ENCODE measurements at places on chromosomes 5 and 9.

- peak; percentile 79 for DNase-seq
Observed at GRCh38 chr5:175657593-175658271, at the start of gene HRH2. HRH2 (plus strand) TSS chr5:175658071; CDS start chr5:175683234, 25,163 bp downstream.

GRCh38 chr9:130092910-130093309, 39.2 kb downstream of the GPR107 start:
- DNase-seq: no peak

- DNase-seq: no peak
Observed at GRCh38 chr5:163580516-163580915, 75.1 kb downstream of the MAT2B start.

- no peak for DNase-seq
Observed at GRCh38 chr9:25658571-25658970, 19.7 kb downstream of the TUSC1 start.

- DNase-seq: no peak
Observed at GRCh38 chr5:144308174-144308573, 137.5 kb downstream of the KCTD16 start.

DNA sequence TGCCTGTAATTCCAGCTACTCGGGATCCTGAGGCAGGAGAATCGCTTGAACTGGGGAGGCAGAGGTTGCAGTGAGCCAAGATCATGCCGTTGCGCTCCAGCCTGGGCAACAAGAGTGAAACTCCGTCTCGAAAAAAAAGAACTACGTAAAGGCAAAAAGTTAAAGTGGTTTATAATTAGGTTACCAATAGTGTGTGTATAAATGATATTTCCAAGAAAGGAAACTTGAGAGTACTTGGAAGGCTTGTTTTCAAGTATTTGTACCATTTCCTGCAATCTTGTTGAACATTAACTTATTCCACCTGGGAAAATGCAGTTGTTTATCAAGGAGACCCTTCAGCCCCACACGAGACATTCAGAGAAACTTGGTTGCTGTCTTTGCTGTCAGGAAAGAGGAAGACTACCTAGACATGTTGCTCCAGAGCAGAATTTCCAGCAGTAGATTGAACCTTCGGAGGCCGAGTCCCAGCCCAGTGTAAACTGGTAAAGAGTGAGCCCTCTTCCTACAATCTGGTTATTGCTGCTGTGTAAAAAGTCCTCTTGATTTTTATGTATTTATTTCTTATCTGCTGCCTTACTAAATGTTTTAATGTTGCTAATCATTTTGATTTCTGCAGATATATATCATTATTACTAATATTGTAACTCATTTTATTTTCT, 30.1 kb downstream of the STXBP1 start:
- no peak for DNase-seq

- peak; percentile 75 for DNase-seq
Observed at GRCh38 chr9:124660341-124660801, 110.7 kb downstream of the NR6A1 start.

- DNase-seq: no peak
Observed at GRCh38 chr5:59666440-59667068, 227.0 kb downstream of the PDE4D start.

DNA sequence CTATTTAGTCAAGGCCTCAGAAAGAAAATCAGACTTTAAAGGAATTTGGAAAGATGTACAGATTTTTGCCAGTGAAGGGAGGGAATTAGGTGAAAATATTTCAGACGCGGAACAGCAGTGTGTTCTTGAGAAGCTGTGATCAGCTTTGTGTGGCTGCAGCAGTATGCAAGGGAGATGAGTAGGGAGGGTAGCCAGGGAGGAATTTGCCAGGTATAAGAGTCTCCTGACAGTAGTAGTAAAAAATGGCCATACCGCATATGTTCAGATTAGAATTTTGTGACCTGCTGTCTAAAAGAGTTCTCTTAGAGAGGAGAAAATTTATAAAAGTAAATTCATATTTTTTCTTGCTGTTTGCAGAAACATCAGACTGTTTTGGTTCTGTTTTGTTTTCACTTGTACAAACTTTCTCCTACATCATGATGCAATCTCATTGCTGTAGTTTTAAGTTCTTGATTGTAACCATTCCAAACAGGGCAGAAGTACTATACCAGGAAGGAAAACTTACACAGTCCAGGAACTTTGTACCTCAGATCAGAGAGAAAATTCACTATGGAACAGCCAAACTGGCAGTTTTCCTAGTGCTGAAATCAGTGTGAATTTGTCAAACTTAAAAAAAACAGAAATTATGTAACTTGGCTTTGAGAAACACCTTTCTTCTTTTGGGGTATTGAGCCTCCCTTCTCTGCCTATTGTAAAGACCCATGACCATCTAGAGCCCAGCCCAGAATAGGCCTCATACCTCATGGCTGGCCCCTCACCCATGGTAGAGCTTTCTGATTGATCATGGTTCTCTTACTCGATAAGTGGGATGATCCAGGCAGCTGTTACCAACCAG, 78.4 kb upstream of the NR3C1 start:
- no peak for DNase-seq

DNA sequence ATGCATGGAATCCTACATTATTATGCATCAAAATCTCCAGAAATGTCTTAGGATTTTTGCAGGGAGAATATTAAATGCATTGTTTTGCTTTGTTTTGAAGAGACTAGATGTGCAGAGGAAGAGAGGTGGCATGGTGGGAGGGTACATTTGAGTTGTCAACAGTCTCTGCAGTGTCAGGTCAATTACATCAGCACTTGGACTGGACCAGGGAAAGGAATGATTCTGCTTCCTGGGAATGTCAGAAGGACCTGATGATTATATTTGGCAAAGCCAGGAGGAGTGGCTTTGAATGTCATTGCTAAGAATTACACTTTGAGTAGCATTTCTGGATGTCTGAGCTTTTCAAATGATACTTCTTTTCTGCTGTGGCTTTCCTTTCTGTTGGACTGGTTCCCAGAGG, 17.5 kb upstream of the TMEFF1 start:
- no peak for DNase-seq

- no peak for DNase-seq
Observed at GRCh38 chr5:59143926-59144333, 561.1 kb downstream of the RAB3C start.

- peak; percentile 24 for DNase-seq
Observed at GRCh38 chr9:107487521-107488374, 1.8 kb downstream of the KLF4 start.

- DNase-seq: no peak
Observed at GRCh38 chr9:22919423-22919822, 472.8 kb downstream of the DMRTA1 start.

GRCh38 chr9:98262056-98262455, 6.6 kb upstream of the TBC1D2 start:
- no peak for DNase-seq

GRCh38 chr5:110150199-110150598, 460.5 kb downstream of the MAN2A1 start:
- no peak for DNase-seq

- DNase-seq: no peak
Observed at GRCh38 chr9:129287619-129288305, 109.7 kb upstream of the IER5L start.

DNA sequence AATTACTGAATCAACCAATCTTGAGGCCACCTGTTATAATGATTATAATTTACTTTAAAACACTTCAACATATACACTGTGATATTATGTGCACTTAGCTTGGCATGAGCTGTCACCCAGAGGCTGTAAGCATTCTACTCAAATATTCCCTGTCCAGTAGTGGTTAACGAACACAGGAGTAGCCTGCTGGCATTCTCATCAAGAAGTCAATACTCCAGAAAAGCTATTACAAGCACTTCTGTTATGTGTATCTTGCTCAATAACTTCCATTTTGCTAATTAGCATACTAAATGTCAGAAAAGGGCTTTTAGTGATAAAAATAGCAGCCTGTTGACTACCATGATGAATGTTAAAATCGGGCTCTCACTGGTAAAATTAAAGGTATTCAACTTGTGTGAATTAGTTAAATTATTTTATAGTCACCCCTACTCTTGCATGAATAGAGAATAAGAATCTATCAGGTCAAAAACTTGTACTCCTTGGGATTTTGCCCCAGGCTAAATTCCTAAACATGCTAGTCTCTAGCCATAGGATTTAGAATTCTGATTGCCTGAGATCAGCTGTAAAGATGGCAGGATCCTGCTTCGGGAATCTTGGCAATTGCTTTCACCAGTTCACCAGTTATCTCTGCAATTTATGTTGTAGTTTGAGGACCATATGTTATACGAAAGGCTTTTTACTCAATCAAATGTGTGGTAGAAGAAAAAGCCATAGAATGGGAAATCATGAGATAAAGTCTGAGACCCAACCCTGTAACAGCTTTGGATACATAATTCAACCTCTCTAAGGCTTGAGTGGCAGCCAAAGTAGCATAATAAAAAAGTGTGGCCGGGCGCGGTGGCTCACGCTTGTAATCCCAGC, 43.4 kb upstream of the PAM start:
- no peak for DNase-seq

DNA sequence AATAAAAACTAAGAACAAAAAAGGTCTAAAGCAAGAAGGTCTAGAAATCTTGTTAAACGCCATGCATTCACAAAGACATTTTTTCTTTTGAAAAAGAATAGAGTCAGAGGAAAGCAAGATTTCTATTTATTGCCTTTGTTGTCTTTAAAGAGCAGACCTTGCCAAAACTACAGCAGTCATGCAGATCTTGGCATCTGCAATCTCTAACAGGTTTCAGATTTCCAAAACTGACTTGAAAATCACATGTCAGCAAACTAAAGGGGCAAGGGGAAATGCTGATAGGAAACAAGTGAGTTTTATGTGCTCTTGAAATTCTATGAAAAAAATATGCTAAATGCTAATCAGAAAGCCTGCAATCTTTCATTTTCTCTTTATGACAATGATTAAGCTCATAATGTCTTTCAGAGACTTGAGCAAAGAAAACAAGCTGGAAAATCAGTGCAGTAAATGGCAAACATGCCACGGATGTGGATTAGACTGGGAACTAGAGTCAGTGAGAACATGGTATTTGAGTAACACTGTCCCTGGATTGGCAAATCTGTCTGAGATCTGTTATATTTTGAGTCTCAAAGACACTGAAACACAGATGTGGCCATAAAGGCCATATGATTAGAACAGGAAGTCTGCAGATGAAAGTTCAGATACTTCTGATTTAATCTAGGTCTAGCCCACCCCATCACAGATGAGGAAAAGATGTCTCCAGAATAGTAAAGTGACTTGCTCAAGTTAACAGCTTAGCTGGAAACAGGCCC, 361.4 kb upstream of the RPS23 start:
- DNase-seq: peak; percentile 59

DNA sequence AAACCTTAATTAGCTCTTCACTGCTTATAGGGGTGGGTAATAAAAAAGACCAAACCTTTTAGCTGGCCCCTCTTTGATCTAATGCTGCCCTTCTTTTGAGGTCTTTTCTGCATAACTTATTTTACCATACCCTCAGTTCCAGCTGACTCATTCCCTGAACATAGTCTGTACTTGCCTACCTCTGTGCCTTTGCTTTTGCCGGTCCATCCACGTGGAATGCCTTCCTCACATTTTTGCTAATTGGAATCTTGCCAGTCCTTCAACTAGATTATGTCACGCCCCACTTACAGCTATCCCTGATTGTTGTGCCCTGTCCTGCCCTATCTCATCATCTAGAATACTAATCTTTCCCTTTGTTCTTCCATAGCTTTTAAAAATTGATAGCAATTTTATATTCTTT, 44.2 kb downstream of the FAF2 start:
- no peak for DNase-seq

- DNase-seq: no peak
Observed at GRCh38 chr5:135262364-135262763, 136.7 kb downstream of the MACROH2A1 start.

GRCh38 chr9:89309166-89309565, 1.8 kb upstream of the CKS2 start:
- DNase-seq: no peak

DNA sequence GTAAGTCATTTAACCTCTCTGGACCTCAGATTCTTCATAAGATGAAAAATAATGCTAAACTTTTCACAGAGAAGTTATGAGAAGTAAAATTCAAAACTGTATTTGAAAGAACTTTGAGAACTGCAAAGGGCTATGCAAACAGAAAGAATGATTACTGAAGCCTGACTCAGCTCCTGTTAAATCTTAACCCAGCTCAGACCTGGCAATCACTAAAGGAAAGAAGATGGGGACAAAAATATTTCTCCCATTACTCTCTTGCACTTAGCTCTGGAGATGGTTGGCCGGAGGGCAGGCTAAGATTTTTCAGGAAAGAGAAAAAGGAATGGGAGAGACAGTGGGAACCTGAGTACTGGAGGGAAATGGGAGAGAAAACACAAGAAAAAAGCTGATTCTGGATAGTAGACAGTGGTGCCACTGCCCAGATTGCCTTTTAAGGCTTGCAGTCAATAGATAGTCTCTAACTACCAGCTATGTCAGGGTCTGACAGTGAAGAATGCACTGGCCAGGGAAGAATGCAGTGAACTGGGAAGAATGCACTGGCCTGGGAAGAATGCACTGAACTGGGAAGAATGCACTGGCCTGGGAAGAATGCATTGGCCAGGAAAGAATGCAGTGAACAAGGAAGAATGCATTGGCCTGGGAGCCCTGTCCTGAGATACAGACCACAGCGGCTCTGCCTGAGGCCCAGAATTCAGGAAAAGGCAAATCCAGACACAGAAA, 25.2 kb upstream of the CEMIP2 start:
- no peak for DNase-seq

DNA sequence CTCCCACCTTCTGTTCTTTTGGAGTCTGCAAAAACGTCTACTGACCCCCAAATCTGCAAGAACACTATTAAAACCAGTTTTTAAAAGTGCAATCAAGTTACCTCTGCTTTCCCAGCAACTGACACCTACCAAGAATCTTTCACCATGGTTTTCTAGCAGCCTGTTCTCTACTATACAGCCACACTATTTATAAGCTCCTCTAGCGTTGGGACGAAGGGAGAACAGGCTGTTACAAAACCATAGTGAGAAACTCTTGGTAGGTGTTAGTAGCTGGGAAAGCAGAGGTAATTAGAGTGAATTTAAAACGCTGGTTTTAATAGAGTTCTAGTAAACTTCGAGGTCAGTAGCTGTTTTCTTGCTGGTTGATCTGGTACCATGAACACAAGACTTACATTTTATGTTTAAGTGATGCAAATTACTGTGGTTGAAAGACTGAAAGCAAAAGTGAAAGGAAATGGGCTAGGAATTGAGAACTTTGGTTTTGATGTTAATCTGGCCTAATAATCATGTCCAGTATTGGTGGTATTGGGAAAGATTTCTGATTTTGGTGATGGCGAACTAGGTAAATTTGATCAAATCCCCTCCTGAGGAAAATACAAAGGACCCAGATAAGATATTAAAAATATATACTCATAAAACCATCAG, 5.3 kb downstream of the MROH2B start:
- no peak for DNase-seq

DNA sequence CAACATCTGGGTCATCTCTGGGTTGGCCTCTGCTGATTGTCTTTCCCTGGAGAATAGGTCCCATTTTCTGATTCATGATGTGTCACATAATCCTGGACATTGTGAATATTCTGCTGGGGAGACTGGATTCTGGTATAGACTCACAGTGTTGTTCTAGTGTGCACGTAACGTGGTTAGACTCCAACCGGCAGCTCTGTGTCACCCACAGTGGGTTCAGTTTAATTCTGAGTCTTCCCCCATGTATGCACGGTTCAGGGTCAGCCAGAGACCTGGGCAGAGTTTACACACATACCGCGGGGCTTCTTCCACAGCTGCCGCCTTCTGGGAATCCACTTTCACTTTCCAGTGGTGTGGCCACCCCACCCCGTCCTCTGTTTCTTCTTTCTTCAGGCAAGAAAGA, 38.0 kb upstream of the LRRC14B start:
- DNase-seq: no peak
